NCI-H774 (cell line): ENCODE measurements at places on chromosomes 4 and X.

- no peak for DNase-seq
These were observed 24.4 kb downstream of the TRIM2 start for GRCh38 chr4:153228512-153229140.

DNA sequence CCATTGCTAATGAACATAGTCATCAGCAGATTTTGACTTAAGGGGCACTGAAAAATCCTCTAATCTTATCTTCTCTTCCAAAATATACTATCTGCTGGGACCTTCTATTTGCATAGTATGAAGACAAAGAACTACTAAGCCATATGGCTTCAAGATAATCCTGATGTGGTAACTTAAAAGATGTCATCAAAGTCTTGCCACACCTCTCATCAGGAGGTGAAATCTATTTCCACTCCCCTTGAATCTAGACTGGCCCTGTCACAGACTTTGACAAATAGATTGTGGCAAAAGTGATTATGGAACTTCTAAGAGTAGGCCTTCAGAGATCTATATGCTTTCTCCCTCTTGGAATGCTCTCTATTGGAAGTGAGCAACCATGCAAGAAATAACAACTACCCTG, 27.3 kb upstream of the TET2 start:
- no peak for DNase-seq

DNA sequence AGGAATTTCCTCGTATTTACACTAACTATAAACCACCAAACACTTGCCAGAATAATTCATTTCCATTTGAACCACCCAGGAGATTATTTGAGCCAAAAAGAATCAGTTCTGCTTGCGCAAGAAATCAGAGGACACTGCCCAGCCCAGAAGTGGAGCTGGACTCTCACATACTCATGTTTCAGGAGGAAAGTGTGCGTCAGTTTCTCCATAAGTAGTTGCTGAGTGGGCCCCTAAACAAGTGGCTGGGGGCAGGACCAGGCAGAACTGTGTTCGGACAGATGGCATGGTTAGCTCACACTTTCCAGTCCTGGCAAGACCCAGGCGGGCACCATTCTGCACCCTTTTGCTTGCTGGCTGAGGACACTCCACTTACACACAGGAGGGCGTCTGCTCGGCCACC, 38.8 kb downstream of the BTC start:
- no peak for DNase-seq

GRCh38 chr4:81378386-81378785, 93.3 kb downstream of the RASGEF1B start:
- no peak for DNase-seq

GRCh38 chrX:37912777-37913176, 65.4 kb upstream of the DYNLT3 start:
- DNase-seq = no peak

GRCh38 chr4:38939165-38939564, 71.6 kb downstream of the FAM114A1 start:
- DNase-seq = no peak

- DNase-seq = no peak
These were observed 200.2 kb downstream of the GUCY2F start for GRCh38 chrX:109281483-109282275.

DNA sequence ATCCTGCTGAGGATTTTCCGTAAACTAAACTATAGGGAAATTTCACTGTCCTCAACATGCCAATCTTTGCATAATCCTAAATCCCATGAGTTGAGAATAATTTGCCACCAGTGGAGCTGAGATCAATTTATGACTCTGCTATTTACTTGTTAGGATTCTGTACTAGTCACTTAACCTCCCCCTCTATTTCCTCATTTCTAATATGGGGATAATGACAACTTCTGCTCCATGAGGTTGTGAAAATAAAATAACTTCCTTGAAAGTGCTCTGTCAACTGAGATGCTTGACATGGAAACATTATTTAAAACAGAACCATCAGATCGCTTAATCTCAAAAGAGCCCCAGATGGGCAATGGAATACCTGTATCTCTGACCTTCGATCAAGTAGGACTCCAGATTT, 2.6 kb upstream of the FGF16 start:
- DNase-seq = no peak

DNA sequence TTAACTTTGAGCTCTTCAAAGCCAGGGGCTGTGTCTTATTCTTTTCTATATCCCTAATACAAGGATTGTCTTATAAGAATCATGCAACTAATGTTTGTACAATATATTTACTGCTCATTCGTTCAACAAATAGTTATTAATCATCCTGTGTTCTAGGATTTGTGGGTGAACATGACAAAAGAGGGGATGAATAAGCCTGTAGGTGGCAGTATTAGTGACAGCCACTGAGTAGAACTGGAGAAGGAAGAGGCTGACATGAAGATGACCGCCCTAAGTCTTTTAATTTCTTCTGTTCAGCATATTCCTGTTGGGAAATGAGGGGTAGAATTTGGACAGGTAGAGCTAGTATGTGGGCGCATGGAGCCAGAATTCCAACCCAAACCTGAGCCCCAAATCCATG, 11.9 kb upstream of the LINC00632 start:
- no peak for DNase-seq

GRCh38 chr4:99723612-99724011, 66.0 kb upstream of the C4orf54 start:
- DNase-seq = no peak

- DNase-seq = no peak
These were observed 1.3 kb downstream of the PCDH7 start for GRCh38 chr4:30721185-30722091.
